T-helper 2 cell treated with Interferon-gamma antibody and Interleukin-4, amounts not matched to agents 100 ng/mL and 5 ng/mL, for 36 hours (primary cell): ENCODE measurements at places on chromosomes 2 and 18. TPM values are rescaled to one million over a fixed set of nuclear protein-coding genes. Genes with fewer than 3 reads are reported as not detected.

The PIEZO2 gene
- not detected in 2 replicates for total RNA-seq

The C2orf78 gene
- not detected in 2 replicates for total RNA-seq

The ABHD3 gene
- 50.5 and 53.6 TPM in 2 replicates for total RNA-seq

The CENPA gene
- total RNA-seq, result 37.9 and 38.5 TPM in 2 replicates
